ENCODE measurements at places on chromosomes 3 and 15.
A peak's percentile ranks its signal among the peaks of the same experiment; 100 is the strongest.

- no peak for DNase-seq
Measured at GRCh38 chr3:78855190-78855589, 912.6 kb downstream of the ROBO1 start.

- no peak for DNase-seq
Measured at GRCh38 chr3:1272546-1273265, 179.9 kb downstream of the CNTN6 start.

- no peak for DNase-seq
Measured at GRCh38 chr3:94709249-94709902, 646.5 kb downstream of the NSUN3 start.

- DNase-seq, result peak; percentile 92
Measured at GRCh38 chr3:189981668-189982067, 139.0 kb downstream of the P3H2 start.

DNA sequence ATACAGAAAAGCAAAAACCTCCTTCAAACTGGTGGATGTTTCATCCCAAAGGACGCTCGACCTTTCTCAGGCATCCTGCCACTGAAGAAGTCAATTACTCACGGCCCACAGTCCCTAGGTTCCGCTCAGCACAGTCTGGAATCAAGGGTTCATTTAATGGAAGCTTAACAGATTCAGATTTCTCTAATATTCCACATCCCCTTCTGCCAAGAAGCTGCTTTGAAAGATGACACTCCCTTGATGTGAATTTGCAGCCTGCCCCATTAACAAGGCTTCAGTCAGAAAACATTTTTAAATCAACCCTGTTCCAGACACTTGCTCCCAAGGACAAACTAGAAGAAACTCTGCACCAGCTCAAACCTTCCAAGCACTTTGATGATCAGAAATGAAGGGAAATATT, 81.2 kb downstream of the LIPC start:
- peak; percentile 65 for DNase-seq

GRCh38 chr3:158098309-158098639, 7.9 kb downstream of the SHOX2 start:
- no peak for DNase-seq

GRCh38 chr15:61840090-61840489, 220.2 kb downstream of the VPS13C start:
- DNase-seq, result no peak

DNA sequence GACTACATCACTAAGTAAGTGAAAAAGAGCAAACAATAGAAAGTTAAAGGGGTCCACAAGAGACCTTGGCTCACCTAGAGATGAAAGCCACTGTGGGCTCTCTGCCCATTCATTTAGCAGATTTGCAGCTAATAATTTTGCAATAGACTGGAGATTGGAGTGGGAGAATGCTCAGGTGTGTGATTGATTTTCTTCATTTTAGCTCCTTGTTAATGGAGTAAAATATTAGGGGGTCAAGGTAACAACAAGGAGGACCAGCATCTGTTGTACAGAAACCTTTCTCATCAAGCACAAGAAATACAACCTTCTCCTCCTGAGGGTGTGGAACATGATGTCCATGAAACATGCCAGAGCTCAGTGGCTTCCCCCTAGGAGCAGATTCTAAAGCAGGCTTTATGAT, 63.2 kb downstream of the TMEM266 start:
- DNase-seq, result no peak

- DNase-seq, result peak; percentile 19
Measured at GRCh38 chr15:49644364-49644794, 23.5 kb downstream of the DTWD1 start.

All from muscle of leg (tissue), 16 donors.